WERI-Rb-1 (cell line): ENCODE measurements at places on chromosomes 5 and 9.
A peak's percentile ranks its signal among the peaks of the same experiment; 100 is the strongest.

- no peak for DNase-seq
Observed at GRCh38 chr5:180791611-180792213, 10.9 kb downstream of the MGAT1 start.

GRCh38 chr9:2018162-2018643 lies 3.1 kb downstream of the SMARCA2 start:
- DNase-seq = no peak

- DNase-seq = peak; percentile 84
Observed at GRCh38 chr9:137445275-137445807, 4.2 kb upstream of the ENTPD8 start.

- DNase-seq = no peak
Observed at GRCh38 chr9:129026442-129027223, 1.5 kb downstream of the SH3GLB2 start.

- DNase-seq = no peak
Observed at GRCh38 chr5:164481270-164481669, 975.9 kb downstream of the MAT2B start.

GRCh38 chr5:77707791-77708190 lies 68.3 kb downstream of the TBCA start:
- no peak for DNase-seq

DNA sequence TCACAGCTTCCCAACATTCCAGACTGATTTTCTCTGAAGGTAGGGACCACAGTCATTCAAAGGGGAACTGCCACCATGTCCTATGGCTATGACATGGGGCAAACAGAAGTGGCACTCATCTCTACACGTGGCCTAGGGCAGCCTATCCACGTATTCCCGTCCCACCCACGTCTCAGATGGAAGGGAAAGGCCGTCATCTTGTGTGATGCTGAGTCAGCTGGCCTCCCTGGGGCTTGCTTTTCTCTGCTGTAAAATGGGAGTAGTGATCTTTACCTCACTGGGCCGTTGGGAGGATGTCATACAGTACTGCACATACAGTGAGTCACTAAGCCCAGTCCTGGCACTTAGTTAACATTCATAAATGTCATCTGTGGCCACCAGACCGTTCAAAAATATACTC lies 72.3 kb downstream of the RAPGEF1 start:
- no peak for DNase-seq

- no peak for DNase-seq
Observed at GRCh38 chr9:30609713-30610112, 1774.7 kb upstream of the ACO1 start.

- no peak for DNase-seq
Observed at GRCh38 chr5:105101577-105101976, 1539.0 kb upstream of the NUDT12 start.

GRCh38 chr5:145946112-145946861 lies 9.9 kb downstream of the SH3RF2 start:
- DNase-seq = no peak
